ENCODE measurements at places on chromosomes 16 and 17.
A peak's percentile ranks its signal among the peaks of the same experiment; 100 is the strongest.

- DNase-seq: peak; percentile 35
These were observed 886.5 kb downstream of the CDH8 start for GRCh38 chr16:61149709-61150108.

DNA sequence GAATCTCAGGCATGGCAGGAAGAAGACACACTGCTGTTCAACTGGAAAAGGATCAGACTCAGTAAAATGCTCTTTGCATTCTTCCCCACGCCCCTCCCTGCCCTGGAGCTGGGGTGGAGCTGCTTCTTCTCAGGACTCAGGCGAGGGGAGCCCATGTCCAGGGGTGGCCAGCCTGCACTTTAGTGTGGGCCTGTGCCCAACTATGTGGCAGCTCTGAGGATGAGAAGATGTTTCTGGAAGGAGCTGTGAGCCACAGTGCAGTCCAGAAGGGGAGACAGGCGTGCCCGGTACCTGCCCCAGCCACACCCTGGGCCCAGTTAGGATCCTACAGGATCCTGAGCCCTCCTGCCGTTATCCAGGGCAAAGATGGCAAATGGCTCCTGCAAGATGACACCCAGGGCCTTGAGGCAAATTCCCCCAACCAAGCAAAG lies 120.3 kb downstream of the ANKRD11 start:
- peak; percentile 68 for DNase-seq

DNA sequence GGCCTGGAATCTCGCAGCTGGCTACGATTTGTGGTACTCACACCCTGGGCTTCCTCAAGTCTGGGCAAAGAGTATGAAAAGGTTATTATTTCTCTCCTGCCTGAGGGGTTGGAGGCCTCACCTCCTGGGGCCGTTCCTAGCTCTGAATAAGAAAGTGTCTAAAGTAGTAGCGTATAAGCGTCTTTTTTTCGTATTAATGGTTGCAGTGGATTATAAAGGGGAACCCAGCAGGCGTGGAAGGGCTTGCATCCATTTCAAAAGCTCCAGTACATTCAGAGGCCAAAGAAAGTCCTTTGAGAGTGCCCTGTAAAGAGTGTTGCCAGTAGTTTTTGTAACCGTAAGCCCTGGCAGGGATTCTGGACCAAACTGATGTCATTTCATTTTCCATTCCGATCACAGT lies 72.2 kb upstream of the MPHOSPH6 start:
- no peak for DNase-seq

- DNase-seq: no peak
These were observed 2.4 kb downstream of the FBRS start for GRCh38 chr16:30660424-30661261.

DNA sequence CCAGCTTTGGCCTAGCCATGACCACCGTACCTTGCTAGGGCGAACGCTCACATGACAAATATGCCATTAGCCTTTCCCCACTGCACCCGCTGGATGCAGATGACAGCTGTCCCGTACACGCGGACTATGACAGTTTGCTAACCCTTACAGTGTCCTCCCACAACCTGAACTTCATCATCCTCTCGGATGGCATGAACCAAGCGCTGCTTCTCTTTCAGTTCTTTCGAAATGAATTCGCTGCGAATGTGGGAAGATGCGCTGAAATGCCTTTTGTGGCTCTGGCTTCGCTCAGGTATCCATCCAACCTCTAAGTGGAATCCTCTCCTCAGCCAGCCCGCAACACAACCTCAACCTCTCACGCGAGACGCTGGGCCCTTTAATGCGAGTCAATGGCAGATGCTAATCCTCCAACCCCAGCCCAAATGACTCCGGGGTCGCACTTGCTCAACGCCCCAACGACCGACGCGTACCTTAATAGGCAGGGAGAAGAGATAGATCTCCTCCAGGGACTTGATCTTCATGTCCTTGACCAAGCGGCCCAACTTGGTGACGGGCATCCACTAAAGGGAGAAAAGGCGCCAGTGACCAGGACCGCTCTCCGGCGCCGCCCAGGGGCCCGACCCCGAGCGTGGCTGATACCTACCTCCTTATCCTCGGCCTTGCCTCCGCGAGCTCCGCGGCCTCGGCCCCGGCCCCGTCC lies 670 bp downstream of the RPS2 start:
- no peak for DNase-seq

DNA sequence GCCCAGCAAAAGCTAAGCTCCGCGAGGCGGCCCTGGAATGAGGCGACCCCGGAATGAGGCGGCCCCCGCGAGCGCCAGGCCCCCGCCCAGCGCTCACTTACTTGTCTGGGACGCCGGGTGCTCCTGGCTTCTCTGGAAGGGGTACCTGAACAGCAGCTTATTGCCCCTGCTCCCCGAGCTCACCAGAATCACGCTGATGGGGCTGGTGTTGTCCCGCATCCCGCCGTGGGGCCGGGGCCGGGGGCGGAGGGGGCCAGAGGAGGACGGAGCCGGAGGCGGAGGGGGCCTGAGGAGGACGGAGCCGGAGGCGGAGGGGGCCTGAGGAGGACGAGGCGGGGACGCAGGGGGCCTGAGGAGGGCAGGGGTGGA lies 440 bp downstream of the NPRL3 start:
- DNase-seq: peak; percentile 78

DNA sequence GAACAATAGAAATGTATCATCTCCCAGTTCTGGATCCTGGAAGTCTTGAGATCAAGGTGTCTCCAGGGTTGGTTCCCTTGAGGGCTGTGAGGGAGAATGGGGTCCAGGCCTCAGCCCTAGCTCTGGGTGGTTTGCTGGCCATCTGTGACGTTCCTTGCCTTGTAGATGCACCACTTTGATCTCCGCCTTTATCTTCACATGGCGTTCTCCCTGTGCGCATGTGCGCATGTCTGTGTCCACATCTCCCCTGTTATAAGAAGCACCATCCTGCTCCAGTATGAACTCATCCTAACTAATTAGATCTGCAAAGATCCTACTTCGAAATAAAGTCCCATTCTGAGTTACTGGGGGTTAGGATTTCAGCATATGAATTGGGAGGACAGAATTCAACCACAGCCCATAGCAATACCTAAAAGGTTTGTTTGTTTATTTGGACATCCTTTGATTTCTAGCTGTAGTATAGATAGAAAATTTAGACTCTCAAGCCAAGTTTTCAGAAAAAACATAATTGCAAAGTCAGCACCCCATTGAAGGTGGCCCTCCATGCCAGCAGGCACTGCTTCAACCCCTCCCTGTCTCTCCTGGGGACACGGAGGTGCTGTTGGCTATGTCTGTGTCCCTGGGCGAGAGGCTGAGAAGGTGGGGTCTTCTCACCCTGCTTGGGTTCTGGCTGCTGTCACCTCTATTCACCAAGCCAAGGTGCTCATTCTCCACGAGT lies 2.8 kb upstream of the TMEM238L start:
- DNase-seq: no peak

DNA sequence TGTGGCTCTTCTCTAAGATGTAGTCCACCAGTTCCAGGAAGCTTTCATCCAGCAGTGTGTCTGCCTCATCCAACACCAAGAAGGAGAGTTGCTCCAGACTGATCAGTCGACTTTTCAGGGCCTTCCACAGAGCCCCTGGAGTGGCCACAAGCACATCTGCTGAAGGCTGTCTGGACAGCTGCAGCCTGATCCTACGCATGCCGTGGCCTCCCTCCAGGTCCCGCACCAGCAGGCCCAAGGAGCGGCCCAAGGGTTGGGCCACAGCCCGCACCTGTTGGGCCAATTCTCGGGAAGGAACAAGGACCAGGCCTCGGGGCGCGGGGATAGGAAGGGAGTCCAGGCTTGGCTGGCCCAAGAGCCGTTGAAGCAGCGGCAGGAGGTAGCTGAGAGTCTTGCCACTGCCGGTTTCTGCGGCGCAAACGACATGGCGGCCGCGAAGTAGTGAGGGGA lies 729 bp downstream of the DDX28 start:
- DNase-seq: peak; percentile 77

GRCh38 chr17:77527409-77527808 lies 386.6 kb downstream of the SEC14L1 start:
- DNase-seq: peak; percentile 36
